ENCODE measurements at places on chromosomes 7 and 10.

DNA sequence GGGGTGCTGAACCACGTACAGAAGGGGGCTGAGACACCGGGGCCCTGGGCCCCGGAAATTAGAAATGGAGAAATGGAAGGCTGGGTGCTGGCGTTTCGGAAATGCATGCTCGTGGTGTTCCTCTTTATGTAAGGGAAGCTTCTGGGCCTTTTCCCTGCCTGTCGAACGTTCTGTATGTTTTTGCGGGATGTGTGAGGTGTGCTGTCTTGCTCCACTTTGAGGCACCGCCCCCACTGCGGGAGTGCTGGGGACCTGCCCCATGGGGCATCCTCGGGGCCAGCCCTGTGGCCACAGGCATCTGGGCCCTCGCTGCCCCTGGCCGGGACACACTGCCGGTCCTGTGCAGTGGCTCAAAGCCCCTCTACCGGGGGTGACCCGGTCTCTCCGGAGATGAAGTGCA is 1.7 kb upstream of the VENTX start:
- DNase-seq, result no peak

- DNase-seq, result no peak
These were observed 28.4 kb downstream of the ARHGAP22 start for GRCh38 chr10:48576501-48576900.

GRCh38 chr10:1829712-1830111 is 92.4 kb upstream of the ADARB2 start:
- no peak for DNase-seq

- no peak for DNase-seq
These were observed 229.3 kb downstream of the DNAJB6 start for GRCh38 chr7:157565981-157566630.

DNA sequence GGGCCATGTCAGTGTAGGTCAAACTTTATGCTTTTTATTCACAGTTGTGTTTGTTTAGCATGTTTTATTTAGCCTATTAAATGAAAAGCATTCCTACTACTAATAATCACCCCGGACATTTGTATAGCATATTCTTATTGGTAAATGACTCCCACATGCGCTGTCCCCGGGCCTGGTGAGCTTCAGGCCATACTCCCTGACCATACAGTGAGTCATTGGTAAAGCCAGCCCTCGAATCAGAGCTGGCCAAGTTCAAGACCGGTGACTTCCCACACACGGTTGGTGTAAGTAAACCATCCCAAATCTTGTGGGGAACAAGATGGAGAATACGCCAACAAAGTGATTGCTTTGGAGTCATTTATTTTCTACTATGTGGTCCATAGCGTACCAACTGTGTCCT is 238.7 kb upstream of the TCF7L2 start:
- DNase-seq, result peak; percentile 60

DNA sequence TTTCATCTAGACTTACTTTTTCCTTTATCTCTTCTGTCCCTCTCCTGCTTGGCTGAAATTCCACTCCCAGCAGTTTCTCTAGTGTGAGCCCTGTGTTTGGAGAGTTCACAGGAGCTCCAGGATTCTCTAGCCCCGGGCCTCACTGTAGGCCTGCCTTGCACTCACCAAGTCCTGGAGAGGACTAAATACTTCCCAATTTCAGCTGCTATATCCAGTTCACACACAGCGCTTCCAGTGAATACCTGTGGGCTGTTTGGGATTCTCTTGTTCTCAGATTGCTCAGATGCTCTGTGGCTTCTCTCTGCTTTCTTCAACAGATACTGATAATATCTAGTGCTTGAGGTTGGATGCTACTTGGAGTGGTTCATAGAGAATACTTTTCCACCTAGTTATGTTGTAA is 46.0 kb downstream of the MINPP1 start:
- DNase-seq, result no peak

GRCh38 chr10:3747984-3748383 is 37.0 kb downstream of the KLF6 start:
- no peak for DNase-seq

DNA sequence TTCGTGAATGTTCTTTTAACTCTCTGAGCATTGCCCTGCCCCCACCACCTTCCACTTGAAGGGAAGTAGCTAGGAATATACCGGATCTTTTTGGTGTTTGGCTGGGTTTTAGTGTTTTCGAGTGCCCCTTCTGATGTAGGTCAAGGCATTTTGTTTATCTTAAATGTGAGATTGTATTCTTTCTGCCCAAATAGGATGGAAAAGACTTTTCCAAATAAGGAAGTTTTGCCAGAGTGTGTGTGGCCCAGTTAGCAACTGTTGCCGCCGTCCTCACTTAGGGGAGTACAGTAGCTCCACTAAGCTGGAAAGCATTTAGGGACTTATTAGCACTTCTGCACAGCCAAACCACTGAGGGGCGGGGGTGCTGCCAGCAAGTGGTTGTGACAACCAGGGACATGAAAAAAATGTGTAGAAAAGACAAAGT is 29.8 kb upstream of the VCL start:
- no peak for DNase-seq

- no peak for DNase-seq
These were observed 4.1 kb downstream of the ABLIM1 start for GRCh38 chr10:114653926-114654325.

- DNase-seq, result no peak
These were observed 11.5 kb upstream of the NT5C2 start for GRCh38 chr10:103204353-103205255.

GRCh38 chr10:121289800-121290199 is 308.4 kb downstream of the FGFR2 start:
- DNase-seq, result no peak

GRCh38 chr7:155456738-155457543 is 988 bp upstream of the EN2 start:
- no peak for DNase-seq

DNA sequence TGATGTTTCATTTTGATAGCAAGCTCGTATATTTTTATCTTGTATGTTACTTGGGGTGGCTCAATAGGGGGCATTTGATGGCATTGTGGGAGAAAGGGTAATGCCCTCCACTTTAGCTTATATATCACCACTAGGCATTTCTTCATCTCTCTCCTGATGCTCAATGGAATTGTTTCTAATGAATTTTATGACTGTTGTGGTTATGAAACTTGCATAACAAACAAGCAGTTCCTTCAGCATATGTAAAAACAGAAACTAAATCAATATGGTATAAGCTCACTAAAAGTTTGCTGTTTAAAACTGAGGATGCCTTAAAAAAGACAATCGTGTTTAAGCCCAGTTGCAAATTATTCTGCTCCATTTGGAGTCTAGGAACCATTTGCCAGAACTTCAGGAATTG is 75.5 kb downstream of the CDK14 start:
- DNase-seq, result no peak

- no peak for DNase-seq
These were observed 5.2 kb downstream of the MTG1 start for GRCh38 chr10:133399123-133399601.

DNA sequence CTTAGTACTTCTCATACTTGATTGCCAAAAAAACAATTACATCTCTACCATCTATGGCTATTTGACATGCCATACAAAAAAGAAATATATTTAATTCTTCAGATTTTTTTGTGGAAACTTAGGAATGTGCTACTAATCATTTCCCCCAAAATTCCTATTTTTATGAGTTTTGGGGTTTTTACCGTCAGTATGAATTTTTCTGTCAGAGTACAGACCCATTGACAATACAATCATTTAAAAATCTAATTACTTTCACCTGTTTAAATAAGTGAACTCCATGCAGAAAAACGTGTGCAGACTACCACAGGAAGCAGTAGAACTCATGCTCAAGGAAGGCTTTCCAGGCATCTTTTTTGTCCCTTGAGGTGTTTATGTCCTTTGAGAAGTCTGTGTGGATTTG is 48.8 kb upstream of the FOXP2 start:
- no peak for DNase-seq

DNA sequence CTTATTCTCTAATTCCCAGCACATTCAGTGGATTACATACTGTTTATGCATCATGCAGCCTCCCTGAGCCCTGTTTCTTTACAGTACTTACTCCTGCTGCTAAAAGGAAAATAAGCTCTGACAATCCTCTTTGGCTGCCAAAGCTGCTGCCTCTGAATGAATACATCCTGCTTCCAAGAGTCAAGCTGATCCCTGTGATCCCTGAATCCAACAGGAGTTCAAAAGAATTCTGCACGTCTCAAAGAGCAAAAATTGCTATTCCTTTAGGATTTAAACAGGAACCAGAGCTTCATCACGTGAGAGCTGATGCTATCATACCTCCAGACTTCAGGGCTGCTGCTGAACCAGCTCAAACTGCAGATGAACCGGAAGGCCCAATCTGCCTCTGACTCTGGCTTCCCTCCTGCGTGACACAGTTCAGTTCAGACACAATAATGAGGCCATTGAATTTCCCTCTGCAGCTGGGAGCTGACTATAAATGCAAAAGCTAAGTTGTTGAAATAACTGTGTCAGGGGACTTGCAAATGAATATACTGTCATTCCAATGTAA is 851.0 kb upstream of the PHF14 start:
- DNase-seq, result no peak

GRCh38 chr7:151057506-151057988 is at the start of gene CDK5:
Gene CDK5, minus strand, starts transcription at chr7:151057897. Its CDS starts 49 bp downstream, at chr7:151057848.
- no peak for DNase-seq

GRCh38 chr7:84264396-84264795 is 69.8 kb upstream of the SEMA3A start:
- no peak for DNase-seq

DNA sequence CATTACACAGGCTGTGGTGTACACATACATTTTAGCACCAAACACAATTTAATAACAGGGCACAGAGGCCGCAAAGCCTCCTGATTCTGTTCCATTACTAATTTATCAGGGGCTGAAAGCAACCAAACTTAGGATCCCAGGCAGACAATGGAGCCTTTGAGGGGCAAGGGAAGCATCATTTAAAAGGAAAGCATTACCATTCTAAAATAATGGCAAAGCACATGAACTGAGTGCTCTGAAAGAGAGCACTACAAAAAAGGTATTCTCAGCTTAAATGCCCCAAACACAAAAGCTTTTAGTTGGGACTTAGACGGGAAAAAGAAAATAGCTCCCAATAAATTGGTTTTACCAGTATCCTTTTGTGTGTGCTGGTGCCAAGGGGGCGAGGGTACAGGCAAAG is 282.0 kb upstream of the ETV1 start:
- DNase-seq, result no peak

DNA sequence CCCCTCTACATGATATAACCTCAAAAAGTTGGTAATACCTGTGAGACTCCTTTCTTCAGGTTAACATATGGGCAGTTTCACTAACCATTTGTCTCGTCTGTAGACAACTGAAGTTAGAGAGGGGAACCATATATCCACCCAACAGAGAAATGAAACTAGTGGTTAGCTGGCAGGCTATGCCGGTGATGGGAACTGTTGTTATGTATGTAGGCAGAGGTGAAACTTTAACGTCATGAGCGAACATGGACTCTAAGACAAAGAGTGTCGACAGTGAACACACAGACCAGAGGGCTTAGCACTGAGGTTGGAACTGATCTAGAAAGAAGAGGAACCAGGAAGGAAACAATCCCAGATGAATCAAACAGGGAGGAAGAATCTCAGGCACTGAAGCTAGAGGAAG is 112.4 kb downstream of the ELMO1 start:
- DNase-seq, result no peak

- no peak for DNase-seq
These were observed 52.7 kb downstream of the GDI2 start for GRCh38 chr10:5760515-5760914.

- no peak for DNase-seq
These were observed 1183.9 kb upstream of the C7orf33 start for GRCh38 chr7:147406521-147407135.

Measured in BJ (cell line).